Stimulated activated CD8-positive, alpha-beta memory T cell treated with anti-CD3 and anti-CD28 coated beads, Interleukin-12 subunit alpha, Interleukin-12 subunit beta, amount 100 ng/mL, for 1 hour (primary cell): ENCODE measurements at places on chromosomes 1 and 21.

DNA sequence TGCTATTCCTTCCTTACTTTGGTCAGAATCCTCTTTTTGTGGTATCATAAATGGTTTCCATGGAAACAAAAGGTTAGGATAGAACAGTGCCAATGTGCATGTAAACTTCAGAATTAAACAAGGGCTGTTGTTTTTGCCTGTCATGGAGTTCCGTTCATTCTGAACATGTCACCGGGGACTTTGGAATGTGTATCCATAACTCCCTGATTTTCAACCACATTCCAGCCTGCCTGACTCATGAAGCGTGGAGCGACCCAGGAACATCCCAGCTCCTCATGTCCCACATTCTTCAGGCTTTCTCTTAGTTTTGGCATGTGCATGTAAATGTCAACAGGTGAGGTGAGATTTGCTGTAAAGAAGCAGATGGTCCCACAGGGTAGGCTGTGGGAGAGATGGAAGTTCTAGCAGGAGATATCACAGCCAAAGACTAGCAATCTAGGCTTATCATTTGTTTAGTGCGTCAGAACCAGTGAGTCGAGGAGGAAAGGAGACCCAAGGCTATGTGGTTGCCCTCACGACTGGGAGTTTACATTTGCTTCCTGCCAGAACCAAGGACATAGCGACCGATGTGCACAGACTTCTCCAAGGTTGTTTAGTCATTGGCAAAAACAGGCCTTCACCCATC, 23.0 kb upstream of the DNAJC11 start:
- DNase-seq: no peak

GRCh38 chr1:27026621-27027574, 14.2 kb upstream of the TENT5B start:
- no peak for DNase-seq

GRCh38 chr1:65632235-65632634, 160.5 kb upstream of the PDE4B start:
- DNase-seq: no peak

- DNase-seq: no peak
These were observed 605.8 kb upstream of the CAMK1G start for GRCh38 chr1:208977638-208978256.

GRCh38 chr1:82030830-82031229, 230.1 kb downstream of the ADGRL2 start:
- no peak for DNase-seq

- DNase-seq: no peak
These were observed 259.6 kb upstream of the RRP15 start for GRCh38 chr1:218025454-218025853.

DNA sequence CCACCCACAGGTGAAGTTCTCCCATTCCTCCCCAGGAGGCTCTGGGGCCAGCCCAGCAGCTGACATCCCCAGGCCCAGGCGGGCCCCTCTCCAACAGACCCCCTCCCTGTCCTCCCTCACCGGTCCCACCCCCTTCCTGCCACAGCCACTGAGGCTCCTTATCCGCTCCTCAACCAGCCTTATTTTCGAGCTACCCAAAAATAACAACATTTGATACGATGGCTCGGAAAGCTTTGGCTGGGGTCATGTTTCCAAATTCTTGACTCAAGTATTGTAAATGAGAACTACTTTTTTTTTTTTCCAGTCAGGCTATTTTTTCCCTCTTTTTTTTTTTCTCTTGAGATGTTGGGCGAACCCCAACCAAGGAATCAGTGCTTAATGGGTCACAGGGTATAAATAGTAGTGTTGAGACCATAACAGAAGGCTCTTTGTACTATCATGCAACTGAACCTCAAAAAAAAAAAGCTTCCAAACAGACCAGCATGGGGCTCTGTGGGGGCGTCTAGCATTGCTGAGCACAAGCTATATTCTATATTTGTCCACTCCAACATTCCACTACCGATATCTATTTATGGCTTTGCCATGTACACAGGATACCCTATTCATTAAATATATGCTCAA, 27.2 kb downstream of the IRF2BP2 start:
- DNase-seq: no peak

DNA sequence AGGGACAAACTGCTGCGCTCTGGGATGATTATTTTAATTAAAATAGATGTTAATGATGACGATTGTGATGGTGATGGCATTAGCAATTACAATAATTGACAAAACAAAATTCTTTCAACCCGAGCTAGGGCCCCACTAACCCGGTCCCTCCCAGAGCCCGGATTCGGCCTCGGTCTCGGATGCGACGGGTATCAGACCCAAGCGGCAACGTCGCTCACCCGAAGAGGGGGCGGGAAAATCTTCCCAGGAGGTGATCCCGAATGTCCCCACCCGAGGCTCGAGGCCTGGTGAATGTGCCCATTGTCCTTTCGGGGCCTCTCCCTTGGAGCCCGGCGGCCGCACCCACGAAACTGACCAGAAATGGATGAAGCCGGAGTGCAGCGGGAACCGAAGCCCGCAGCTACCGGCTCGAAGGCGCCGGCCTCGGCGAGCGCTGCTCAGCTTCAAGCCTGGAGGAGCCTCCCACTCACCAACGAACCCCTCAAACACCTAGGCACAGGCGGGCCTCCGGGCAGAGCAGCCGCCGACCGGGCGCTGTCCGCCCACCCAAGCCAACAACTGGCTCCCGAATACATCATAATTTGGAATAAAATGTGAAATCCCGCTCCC, 1.2 kb downstream of the TAL1 start:
- DNase-seq: no peak

DNA sequence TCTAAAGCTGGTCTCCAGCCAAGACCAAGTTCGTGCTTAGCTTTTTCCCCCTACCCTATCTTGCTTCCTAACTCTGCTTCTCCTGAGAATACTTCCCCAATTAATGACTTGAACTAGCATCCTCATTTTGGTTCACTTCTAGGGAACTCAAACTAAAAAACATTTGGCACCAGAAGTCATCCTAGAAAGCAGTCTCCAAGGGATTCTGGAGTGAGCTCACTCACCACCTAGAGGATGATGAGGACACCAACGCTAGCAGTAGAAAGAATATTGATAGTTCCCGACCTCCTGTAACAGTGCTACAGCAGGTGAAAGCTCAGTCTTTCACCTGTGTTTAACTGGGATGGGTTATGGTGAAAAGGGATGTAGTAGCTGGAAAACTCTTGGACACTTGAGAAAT, 4.7 kb upstream of the PSMB2 start:
- no peak for DNase-seq

DNA sequence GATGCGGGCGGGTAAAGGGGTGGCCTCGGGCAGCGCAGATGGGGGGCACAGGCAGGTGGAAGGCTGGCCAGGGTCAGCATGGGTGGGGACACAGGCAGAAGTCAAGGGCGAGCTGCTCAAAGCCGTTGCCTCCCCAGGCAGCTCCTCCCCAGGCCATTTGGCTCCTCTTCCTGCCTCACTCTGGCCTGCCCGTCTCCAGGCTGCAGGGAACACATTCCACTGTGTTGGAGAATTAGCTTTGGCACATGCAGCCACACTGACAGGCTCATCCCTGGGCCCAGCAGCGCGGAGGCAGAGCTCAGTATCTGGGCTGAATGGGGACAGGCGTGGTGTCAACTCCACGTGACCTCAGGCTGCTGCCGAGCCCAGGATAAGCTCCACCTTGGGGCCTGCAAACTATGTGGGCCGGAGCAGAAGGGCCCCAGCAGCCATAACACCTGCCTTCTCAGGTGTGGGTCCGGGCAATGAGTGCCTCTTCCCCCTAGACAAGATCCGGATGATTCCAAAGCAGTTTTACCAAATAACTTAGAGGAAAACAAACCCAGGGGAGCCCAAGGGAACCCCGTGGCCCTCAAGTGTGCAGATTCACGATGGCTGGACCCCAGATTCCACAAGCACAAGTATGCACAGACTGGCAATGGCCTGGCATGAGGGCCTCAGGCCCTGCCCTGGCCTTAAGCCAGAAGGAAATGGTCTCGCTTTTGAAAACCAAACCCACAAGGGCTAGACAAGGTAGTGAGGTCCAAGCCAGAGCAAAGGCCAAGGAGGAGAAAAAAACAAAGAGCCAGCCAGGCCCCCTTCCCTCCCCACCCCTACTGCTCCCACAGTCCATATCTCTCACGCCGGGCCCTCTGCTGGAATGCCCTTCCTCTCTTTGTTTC, 40.2 kb downstream of the HSPG2 start:
- no peak for DNase-seq

DNA sequence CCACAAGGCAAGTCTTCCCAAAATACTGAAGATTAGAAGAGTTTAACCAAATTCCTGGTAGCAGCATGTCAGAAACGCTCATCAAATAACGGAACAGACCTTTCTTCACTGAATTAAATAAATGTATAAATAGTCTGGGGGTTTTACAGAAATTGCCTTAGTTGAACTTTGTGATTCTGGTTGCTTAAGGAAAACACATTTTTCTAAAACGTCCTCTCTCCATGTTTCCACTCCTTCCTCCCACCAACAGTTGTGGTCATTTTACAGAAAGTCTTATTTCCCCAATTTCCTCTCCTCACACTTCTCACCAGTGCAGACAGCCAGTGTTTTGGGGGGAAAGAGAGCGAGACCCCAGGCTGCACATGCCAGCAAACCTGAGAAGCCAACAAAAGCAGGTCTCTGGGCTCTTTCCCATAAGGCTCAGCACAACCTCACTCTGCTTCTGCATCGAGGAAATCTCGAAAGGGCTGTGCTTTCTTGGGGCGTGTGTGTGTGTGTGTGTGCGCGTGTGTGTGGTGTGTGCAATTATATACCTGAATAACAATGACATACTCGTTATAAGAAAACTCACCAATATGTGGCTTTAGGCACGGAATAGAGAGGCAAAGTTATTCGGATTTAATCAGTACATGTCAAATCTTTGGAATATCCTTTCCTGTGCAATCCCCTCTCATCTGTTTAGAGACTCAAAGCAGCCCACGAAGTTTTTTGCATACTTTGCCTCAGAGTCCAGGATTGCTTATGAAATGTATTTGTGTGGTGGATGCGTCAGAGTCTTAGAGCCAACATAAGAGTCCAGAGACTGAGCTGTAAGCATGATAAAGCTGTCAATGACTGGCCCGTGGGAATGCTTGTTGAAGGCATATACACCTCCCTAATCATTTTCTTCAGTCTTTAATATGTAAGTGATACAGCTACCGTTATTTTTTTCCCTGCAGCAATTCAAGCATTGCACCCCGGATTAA, 2.0 kb downstream of the KCNJ15 start:
- no peak for DNase-seq

DNA sequence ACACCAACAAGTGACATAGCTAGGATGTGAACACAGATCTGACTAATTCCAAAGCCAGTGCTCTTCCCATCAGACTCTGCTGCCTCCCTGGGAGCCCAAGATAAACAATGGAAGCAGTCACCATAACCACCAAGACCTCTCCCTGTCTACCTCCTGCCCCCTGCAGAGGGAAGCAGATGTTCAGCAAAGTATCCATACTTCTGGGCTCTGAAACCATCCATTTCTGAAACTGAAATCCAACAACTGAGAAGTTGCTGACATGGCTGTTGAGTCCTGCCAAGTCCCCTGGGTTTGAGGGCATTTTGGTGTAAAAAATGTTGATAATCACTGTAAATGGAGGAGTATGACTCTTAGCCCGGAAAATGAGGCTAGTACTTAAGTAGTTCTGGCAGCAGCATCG, 102.1 kb downstream of the TYW3 start:
- DNase-seq: no peak

- DNase-seq: no peak
These were observed 542 bp downstream of the EIF2B3 start for GRCh38 chr1:44985747-44986359.

GRCh38 chr1:35288761-35289160, 20.3 kb downstream of the ZMYM4 start:
- DNase-seq: no peak

GRCh38 chr1:227417756-227418480, 99.6 kb upstream of the CDC42BPA start:
- no peak for DNase-seq

DNA sequence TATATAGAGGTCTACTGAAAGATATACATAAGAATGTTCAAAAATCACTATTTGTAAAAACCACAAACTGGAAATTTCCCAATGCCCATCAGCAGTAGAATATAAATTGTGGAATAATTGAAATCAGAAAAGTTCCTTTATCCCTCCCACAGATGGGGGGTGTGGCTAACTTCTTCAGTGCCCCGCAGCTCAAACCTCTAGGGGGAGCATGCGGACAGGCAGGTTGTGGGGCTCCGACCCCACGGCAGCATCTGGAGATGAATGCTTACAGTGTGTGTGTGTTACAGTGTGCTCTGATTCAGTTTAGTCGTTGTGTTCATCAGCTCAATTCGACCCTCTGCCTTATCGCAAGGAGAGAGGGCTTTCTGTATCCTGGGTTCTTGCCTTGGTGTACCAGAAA, 262.1 kb upstream of the LRRC7 start:
- no peak for DNase-seq

GRCh38 chr1:2275796-2276536, 47.8 kb downstream of the SKI start:
- DNase-seq: no peak

DNA sequence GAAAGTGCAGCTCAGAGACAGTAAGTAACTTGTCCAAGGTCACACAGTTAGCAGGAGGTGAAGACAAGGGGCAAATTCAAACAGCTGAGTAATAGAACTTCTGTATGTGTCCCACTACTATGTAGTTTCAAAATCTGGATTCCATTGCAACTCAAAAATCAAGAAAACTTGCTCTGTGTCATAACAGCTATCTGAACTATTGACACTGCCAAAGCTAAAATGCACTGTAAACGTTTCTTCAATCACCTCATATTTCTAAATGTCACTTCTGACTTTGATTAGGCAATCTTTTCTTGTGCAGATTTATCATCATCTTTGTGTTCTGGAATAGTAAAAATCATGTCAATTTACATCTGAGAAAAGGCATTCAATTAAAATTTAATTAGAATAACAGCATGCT, 957.6 kb downstream of the MRPL39 start:
- no peak for DNase-seq

GRCh38 chr21:44579056-44579832, 1.2 kb downstream of the KRTAP10-5 start:
- DNase-seq: no peak

DNA sequence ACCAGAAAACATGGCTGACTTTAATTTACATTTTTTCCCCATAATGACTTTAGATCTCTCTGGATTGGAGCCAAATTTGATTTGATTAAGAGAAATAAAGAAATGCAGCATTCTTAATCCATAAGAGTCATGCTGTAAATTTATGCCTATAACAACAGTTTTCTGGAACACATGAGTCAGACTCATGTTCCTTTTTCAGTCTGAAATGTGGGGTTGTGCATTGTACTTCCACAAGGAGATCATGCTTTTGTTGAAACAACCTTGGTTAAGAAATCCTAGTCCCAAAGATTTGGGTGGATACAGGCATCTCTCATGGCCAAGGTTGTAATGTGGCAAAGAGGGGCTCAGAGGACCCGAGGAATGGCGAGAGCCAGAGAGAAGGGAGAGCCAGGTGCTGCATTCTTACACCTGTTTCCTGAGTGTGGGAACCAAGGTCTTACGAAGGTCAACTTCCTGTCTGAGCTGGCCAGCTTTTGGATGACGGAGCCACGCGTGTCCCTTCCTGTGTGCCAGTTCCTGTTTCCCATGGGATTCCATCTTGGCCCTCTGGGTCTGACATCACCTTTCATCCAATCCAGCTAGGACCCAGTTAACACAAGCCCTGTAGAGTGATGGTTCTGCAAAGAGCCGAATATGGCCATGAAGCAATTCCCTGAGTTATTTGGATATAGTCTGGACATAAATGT, 23.1 kb downstream of the CLDN14 start:
- DNase-seq: no peak
